8988T (cell line): ENCODE measurements at places on chromosomes 12 and 14.

GRCh38 chr14:35932136-35932535, 106.0 kb downstream of the BRMS1L start:
- no peak for DNase-seq

GRCh38 chr12:121543786-121544185, 37.0 kb downstream of the KDM2B start:
- DNase-seq = no peak

DNA sequence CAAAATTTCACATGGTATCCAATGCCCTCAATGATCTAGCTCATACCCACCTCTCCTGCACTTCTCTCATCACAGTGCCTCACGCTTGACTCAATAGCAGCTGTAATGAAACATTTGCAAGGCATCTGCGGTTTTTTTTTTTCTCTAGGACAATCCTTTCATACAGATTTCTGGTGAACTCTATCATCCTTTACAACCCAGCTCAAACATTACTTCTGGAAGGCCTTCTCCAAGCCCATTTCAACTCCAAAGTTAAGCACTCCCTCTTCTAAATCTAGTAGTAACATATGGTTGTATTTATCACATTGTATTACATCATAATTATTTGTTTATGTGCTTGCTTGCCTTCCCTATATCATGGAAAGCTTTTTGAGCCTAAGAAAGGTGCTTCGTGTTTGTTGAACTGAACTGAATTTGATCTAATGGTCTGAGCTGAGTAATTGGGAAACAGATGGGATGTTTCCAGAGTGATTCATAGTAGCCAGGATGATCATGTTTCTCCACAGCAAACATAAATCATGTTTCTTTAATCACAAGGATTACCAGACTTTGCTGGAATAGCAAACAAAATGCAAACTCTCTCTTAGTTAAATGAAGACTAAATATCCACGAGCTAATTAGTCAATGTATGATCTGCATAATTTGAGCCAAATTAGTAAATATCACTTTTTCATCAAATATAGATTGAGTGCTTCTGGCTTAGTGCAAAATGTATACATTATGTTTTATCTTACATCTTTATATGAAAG, 14.3 kb downstream of the CFL2 start:
- no peak for DNase-seq

DNA sequence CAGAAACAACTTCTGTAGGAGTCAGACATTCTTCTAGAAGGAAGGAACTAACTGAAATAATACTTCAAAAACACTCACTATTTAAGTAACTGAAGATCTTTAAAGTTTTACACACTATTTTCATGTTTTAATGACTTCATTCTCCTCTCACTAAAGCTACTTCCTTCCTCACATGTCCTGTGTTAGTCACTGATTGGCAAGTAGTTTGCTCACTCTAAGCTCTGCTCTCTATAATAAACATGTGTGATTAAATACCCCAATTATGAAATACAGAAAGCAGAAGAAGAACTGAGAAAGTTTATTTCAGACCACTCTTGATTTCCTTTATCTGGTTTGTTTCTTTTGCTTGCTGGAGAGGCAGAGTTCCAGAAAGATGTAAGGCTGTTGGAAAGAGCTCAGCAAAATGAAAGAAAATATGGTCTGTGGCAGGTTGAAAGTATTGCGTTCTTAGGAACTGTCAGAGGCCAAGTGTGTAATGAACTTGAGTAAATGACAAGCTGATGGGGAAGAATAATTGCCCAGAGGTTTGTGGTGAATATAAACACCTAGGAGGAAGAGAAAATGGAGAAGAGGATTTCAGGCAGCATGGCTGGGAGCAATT, 522.0 kb upstream of the SEL1L start:
- DNase-seq = no peak

DNA sequence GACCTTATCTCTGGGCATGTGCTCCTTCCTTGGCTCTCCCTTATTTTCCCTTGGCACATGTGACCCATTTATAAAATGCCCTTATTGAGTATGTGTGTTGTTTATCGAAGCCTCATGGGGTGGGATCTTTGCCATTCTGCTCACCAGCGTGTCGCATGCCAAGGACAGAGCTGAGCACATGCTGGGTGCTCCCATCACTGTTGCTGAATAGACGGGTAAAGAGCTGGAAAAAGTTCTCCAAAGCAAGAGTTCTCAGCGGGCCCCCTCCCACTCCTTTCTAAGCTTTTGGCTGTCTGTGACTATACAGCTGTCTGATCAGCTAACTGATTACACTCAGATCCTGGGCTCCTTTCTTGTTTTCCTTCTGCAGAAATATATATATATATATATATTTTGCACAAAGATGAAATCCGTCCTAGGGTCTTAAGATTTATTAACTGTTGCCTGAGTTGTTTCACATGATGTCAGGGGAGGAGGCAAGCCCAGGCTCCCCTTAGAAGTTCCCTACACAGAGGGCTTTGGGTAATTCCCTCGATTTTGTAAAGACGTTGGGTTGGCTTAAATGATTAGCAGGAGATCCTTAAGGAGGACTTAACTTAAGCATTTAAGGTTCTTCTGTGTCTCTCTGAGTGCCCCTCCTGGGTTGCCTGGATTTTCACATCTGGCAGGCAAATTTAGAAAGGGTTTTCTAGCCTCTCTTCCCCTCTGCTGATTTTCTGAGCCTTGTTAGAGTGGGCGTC, 71.6 kb downstream of the TMEM132C start:
- no peak for DNase-seq

DNA sequence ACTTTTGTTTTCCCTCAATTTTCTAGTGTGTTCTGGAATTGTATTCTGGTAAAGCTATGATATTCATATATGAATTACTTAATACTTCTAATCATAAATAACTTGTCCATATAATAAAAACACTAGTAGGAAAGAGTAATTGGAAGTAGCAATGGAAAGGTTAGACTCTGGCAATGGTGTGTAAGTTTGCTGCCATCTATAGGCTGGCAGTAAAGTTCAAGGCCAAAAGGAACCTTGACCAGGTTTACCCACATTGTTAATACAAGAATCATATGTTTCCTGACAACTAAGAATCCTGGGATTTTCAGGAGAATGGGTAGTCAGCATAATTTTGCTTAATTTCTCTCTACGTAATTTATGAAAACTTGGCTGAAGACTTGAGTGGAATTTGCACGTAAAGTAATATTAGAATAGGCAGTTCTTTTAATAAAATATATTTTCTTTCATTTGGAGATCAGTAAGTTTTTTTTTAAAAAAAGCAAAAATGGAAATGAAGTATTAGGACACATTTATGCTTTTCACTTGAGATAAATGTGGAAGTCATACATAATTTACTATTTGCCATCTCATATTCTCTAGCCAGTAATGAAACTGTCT, 926.7 kb downstream of the GALC start:
- DNase-seq = no peak

- no peak for DNase-seq
Measured at GRCh38 chr12:85587158-85587557, 249.1 kb downstream of the RASSF9 start.

- DNase-seq = no peak
Measured at GRCh38 chr14:38848243-38848935, 254.6 kb downstream of the SEC23A start.

DNA sequence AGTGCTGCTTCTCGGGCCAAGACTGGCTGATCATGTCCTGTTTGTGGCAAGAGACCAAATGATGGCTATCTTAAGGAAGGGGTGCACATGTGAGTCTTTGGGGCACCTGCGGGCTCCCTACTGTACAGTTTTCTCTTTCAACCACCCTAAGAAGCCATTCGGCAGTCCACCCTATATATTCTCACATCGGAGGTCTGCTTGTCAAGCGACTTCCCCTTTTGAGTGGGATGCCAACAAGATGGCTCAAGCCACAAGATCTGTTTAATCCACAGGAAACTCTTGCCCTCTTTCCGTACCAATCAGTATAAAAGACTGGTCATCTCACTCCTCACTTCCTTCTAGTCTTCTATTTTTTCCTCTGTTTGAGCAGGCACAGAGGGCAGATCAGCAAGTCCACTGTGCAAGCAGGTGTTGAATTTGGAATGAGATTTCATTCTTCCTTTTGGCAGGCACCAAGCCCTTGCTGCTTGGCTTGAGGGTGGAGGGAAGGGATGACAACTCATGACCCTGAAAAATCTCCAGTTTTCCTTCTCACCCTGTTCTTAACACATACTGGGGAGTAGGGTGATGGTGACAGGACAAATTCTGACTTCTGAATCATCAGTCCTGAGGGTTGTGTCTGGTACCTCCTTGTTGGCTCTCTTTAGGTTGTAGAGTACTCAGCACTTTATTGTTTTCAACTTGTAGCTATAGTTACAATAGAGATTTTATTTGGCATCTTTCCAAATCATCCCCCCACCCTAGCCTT, 17.6 kb downstream of the LACRT start:
- DNase-seq = no peak

DNA sequence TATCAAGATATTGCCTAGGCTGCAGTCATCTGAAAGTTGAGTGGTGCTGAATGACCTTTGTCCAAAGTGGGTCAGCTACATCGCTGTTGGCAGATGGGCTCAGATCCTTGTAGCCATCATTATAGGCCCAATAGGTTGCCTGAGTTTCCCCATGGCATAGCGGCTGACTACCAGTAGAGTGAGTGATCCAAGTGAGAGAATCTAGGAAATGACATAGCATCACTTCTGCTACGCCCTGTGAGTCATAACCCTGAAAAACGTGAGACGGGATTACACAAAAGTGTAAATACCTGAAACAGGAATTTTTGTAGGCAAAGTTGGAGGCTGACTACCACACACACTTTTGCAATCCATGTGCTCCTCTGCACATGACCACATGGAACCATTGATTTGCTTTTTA, 273.3 kb downstream of the RPL10L start:
- DNase-seq = no peak

- no peak for DNase-seq
Measured at GRCh38 chr12:14695715-14696141, 671 bp downstream of the GUCY2C start.
